ENCODE measurements at places on chromosomes 2 and 18.

GRCh38 chr2:238761868-238762267 lies 86.0 kb upstream of the TWIST2 start:
- no peak for DNase-seq

GRCh38 chr2:132366421-132367180 lies 50.0 kb upstream of the GPR39 start:
- DNase-seq, result no peak

DNA sequence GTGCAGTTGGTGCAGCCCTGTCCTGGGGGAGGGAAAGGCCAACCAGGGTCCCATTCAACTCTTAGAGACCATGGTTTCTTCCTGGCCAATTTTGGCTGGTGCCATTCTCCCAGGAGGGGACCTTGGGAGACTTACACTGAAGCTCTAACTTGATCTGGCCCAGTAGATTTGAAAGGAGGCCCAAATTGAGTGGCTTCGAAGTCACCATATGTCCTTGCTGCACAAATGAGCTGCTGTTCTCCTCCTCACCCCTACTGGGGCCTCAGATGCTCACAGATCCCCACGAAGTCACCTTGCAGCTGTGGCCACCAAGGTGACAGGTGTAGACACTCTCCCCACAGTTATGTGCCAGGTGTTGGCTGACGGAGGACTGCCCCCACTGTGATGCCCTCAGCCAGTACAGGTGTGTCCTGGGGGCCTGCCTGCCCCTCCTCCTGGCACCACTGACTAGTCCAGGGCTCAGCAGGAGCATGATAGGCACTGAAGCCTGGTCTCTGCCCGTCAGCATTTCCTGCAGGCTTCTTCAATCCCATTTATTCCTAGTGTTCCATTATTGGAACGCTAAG lies 4.7 kb upstream of the C2orf72 start:
- DNase-seq, result no peak

DNA sequence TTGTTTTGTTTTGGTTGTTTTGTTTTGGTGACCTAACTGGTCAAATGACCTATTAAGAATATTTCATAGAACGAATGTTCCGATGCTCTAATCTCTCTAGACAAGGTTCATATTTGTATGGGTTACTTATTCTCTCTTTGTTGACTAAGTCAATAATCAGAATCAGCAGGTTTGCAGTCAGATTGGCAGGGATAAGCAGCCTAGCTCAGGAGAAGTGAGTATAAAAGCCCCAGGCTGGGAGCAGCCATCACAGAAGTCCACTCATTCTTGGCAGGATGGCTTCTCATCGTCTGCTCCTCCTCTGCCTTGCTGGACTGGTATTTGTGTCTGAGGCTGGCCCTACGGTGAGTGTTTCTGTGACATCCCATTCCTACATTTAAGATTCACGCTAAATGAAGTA lies at the start of gene TTR:
TTR (plus strand) TSS at position 250 of the 400 bp plus-strand sequence; CDS start at position 276, 26 bp downstream.
- DNase-seq, result no peak

DNA sequence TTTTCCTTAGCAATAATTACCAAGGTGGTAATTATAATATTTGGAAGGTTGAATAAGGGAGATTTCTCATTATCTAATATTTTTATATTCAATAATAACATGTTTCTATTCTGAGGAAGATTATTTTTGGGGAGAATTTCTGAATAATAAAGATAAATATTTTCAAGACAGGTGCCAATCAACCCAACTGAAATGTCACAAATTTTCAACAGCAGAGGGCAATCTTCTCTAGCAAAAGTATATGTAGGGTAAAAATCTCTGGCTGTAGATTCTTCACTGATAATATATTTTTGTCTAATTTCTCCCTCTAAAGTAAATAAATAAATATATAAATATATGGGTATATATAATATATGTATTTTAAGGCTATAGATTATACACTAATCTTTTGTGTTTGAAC lies 1187.2 kb upstream of the CRIM1 start:
- no peak for DNase-seq

- no peak for DNase-seq
Measured at GRCh38 chr2:9211496-9211895, 4.9 kb downstream of the ASAP2 start.

DNA sequence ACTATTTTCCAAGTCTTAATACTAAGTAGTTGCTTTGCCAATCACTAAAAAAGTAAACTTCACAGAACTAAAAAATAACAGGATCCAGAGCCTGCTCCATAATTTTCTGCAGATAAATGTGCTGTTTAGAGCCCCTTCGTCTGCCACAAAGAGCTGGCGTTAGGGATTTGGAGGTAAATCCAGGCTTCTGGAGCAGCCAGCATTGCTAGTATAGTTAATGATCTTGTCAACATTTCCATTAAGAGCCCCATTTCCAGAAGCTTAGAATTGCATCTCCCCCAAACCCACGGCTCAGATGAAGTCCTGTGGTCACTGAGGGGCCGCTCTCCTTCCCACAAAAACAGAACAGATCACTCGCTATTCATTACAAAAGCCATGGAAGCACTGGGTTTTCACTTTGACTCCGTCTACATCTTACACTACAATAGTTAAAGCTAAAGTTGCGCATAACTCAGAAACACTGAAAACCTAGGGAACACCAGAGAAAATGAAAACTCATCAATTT lies 41.9 kb downstream of the ZNF516 start:
- no peak for DNase-seq

DNA sequence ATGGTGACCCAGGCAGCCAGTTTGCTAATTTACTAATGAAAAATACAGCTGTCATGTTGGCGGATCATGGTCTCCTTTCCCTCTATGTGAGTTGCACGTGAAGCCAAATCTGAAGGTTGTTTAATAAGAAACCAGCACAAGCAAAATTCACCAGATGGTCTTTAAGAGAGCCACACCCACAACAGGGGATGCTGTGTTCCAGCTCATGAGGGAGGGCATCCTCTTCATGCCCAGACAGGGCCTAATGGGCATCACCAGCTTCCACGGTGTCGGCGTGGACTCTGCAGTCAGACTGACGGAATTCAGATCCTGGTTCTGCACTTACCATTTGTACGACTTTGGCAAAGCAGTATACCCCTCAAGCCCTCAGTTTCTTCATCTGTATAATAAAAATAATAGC lies 39.9 kb downstream of the TMEM247 start:
- no peak for DNase-seq

DNA sequence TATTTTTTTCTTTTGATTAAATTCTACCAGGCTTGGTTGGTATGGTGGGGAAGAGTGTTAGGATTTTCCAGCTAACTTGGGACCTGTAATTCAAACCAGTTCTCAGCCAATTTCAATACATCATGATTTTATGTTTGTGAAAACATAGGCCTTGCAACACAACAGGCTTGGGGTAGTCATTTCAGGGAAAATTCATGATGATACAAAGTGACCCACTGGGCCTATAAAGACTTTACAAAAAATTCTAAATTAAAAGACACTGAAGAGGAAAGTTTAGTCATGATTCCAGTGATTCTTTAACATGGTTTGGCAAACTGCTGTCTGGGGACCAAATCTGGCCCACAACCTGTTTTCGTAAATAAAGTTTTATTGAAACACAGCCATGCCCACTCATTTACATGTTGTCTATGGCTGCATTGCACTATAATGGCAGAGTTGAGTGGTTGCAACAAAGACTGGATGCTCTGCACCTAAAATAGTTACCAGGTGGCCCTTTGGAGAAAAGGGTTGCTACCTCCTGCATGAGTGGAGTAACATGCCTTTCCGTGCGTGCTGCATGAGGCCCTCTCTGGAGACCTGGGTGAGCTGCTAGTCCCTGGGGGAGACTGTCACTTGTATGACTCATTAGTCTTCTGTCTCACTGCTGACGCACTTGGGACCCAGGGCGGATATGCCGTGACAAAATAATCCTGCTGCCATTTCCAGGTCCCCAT lies 73.6 kb downstream of the NPAS2 start:
- DNase-seq, result no peak

- DNase-seq, result no peak
Measured at GRCh38 chr2:20582600-20583221, 68.2 kb downstream of the HS1BP3 start.

- DNase-seq, result no peak
Measured at GRCh38 chr2:41197781-41198180, 745.9 kb upstream of the SLC8A1 start.

DNA sequence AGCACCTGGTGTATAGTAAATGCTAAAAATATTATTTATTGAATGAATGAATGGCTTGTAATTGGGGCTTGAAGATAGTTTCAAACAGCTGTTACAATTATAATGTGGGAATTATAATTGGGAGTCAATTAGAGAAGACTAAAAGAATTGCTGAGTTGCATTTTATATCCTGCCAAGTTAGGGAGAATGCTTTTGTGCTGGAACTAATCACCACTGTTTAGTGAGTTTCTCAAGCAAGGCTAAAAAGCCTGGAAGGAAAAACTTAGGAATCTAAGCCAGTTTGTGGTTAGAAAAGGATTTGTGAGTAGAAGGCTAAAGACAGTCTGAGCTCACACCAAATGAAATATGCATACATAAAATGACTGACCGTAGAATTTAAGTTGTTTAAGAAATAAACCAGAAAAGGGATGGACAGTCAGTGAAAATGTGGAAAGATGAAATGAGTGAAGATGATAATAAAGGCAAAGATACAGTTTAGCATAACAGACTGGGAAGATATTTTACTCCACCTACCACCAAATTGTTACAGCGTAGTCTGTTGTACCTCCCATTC lies 647.7 kb upstream of the FSHR start:
- DNase-seq, result no peak

DNA sequence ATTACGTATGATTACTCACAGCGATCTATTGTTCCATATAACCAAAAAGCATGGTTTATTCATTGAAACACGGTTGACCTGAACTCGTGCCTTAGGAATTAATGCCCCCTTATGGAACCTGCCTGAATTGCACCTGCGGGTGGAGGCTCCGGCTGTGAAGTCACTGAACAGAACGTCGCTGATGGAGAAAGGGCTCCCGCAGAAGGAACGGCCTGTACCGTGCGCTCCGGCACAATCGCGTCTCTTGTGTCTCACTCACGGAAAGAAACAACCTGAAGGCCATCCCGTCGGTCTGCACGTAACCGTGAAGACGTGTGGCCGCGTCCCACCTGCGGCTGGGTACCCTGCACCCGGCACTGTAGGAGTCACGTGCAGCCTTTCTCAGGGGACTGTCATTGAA lies 133.1 kb downstream of the NFATC1 start:
- DNase-seq, result peak; percentile 74

DNA sequence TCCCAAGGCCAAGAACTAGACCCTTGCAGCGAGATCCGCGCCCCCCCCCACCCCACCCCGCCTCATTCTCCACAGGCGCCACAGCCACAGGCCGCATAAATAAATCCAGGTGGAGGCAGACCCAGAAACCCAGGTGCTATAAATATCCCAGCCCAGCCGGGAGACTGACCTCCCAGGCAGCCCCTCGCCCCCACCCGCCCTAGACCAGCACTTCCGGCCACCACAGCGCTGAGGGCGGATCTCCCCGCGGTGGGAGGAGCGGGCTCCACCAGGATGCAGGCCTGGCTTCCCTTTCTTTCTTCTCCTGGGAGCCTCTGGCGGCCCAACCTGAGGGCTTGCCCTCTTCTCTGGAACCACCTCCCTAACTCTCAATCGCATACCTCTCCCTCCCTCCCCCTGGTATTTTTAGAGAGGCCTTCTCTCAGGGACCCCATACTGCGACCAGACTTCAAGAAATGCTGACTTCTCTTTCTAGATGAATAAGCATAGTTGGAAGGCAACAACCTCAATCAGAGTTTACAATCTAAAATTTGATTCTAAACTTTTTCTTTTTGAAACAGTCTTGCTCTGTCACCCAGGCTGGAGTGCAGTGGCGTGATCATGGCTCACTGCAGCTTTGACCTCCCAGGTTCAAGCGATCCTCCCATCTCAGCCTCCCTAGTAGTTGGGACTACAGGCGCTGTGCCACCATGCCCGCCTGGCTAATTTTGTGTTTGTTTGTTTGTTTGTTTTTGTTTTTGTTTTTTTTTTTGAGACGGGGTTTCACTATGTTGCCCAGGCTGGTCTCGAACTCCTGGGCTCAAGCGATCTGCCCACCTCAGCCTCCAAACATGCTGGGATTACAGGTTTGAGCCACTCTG lies 55.0 kb downstream of the PKDCC start:
- DNase-seq, result peak; percentile 27

GRCh38 chr2:150817422-150817821 lies 330.0 kb upstream of the RND3 start:
- DNase-seq, result no peak

DNA sequence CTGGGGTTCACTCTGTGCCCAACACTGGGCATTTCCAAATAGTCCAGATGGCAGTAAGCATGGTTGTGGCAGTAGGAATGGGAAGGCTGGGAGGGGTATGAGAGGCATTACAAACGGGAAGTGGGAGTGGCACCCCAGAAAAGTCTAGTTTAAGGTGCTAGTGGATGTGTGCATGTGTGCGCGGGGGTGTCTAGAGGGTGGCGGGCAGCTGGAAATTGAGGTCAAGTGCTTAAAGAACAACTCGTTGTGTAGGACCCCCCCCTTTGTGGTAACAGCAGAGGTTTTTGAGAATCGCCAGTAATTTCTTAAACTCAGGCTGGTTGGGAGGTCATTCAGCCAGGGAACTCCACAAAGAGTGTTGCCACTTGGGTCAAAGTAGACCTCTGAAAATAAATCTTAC lies 69.9 kb downstream of the RHBDD1 start:
- DNase-seq, result no peak
